Transverse colon (tissue), 4 donors: ENCODE measurements at places on chromosomes 13 and 19. TPM values are rescaled to one million over a fixed set of nuclear protein-coding genes. Genes with fewer than 3 reads are reported as not detected.
A peak's percentile ranks its signal among the peaks of the same experiment; 100 is the strongest.

The CNN1 gene
- total RNA-seq = 1,121 TPM

The ZNF135 gene
- 20.9 TPM for total RNA-seq

The SCEL gene
- 0.32 TPM for total RNA-seq

The ALG5 gene
- 22.9 TPM for total RNA-seq

The NRTN gene
- 3.8 TPM for total RNA-seq

The GFY gene
- not detected for total RNA-seq

The GRK1 gene
- not detected for total RNA-seq

The VSTM1 gene
- not detected for total RNA-seq

DNA sequence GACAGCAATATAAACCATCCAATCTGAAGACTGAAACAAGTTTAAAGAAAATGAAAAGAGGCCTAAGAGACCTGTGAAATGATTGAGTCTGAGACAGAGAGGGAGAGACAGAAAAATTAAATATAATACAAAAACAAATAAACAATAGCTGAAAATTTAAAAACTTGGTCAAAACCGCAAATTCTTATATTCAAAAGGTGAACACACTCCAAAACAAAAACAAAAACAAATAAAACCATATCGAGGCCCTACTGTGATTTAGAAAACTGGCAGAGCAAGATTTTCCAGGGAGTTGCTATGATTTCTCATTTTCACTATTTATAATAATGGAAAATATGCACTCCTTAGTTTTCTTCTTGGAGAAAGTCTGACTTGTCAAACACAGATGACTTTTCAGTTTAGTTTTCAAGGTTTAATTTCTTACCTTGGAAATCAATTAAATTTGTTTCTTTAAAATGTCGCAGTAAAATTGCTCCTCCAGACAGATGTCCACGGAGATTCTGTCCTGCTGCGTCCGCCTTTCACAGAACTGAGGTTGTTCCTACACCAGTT, 1420.3 kb downstream of the UQCRFS1 start:
- no peak for DNase-seq

- DNase-seq = peak; percentile 23
Observed at GRCh38 chr19:43337737-43338136, 15.7 kb upstream of the CD177 start.

DNA sequence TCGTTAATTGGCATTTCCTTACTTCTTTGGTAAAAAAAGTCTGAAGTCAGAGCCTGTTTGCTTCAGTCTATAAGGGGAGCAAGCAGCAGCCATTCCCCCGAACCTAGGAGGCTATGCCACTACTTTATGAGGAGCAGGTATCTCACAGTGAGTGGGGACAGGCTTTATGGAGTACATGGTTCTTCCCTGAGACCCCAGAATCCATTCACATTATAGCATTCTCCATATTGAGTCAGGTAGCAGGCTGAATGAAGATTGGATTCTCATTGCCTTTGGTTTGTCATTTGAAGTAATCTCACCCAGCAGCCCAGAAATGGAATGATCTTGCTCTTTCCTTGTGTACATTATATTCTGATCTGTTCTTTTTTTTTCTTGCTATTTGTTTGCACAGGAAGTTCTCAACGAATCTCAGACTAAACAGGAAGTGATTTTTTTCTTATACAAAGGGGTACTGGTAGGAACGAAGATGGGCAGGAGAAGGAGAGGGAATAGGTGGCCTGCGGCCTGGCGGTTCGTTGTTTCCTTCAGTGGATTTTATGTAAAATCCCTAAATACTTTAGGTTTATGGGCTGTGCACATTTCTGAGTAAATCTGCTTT, 74.4 kb downstream of the ARHGAP35 start:
- no peak for DNase-seq

GRCh38 chr19:33159149-33159548, 27.2 kb downstream of the WDR88 start:
- DNase-seq = no peak

DNA sequence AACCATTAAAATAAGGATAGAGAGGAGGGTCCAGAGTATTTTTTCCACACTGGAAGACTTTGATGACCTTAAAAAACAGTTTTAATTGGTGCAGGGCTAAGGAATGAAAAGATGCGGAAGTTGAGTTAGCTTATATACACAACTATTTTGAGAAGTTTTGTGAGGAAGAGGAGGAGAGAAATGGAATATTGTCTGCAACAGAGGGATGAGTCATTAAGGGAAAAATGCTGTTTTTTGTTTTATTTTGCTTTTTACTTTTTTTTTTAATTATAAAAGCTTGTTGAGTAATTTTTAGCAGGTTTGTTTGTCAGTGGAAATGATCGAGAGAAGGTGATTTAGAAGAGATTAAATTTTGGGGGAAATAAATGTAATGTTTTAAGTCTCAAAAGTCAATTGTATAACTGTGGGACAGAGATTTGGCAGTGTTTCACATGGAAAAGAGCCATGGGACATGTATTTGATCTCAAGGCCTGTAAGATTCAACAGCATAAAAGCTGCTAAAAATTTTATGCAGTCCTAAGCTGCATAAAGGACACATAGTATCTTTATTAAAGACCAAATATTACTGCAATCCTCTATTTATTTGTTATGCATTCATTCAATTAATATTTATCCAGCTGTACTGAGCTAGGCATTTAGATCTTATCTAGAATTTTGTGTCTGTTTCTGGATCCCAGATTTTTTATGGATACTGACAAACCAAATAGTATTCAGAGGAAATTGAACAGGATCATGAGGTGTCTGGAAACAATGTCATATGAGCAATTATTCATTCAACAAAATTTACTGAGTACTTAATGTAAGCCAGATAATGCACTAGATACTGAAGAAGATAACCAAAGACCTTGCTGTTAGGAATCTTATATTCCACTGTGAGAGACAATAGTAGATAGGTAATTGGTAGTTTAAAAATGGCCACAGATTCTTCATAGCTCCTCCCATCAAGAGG, 72.7 kb downstream of the DNAJC15 start:
- no peak for DNase-seq

- peak; percentile 79 for DNase-seq
Observed at GRCh38 chr19:7869453-7869909, 4.7 kb downstream of the PRR36 start.

DNA sequence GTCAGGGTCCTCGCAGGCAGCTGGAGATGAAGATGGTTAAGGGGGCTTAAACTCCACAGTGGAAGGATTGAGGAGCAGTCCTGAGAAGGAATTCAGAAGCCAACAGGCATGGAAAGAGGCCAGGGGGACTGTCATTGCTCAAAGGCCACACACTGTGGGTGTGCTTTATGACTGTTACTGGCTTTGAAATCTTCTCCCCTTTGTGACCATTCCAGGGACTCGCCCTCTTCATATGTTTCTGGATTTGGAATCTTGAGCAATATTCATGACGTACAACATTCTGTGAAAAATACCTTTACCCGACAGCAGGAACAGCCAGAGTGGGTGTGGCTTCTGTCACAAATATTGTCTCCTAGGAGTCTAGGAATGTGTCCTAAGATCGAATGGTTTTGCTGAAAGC, 16.6 kb downstream of the CEACAM7 start:
- DNase-seq = peak; percentile 72

- peak; percentile 82 for DNase-seq
Observed at GRCh38 chr19:51607920-51608562, 22.2 kb downstream of the SIGLEC5 start.

DNA sequence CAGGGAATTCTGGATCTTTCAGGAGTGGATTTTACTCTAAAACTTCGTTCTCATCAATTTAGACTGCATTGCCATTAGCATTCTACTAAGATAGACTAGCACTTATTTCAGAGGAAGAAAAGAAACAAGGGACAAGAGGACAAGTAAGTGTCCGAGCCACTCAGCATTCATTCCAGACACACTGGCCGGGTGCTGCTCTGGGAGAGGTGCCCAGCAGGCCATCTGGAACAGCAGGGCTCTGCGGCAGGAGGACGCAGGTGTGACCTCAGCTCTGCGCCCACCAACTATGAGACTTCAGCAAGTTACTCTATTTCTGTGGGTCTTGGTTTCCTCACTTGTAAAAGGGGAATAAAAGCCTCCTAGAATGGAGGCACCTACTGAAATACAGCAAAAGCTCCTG, 4.2 kb downstream of the EPS15L1 start:
- no peak for DNase-seq

- DNase-seq = peak; percentile 13
Observed at GRCh38 chr13:60267498-60268202, 103.9 kb upstream of the DIAPH3 start.

DNA sequence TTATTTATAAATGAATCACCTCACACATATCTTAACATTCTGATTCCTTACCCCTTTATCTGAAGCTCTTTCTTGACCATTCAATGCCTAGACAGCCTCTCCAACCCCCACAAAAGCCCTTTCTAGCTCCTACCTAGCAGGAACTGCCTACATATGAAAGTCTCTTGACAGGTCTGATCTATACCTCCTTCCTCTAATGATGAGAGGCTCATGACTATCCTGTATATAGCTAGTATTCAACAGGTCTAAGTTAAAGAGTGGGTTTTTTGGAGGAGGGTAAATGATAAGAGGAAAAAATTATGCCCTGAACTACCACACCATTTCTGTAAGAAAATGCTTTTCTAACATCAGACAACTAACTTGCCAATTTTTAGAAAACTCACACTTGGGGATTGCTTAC, 47.0 kb downstream of the RBM26 start:
- no peak for DNase-seq

GRCh38 chr19:5663904-5664303, 16.4 kb downstream of the MICOS13 start:
- no peak for DNase-seq

DNA sequence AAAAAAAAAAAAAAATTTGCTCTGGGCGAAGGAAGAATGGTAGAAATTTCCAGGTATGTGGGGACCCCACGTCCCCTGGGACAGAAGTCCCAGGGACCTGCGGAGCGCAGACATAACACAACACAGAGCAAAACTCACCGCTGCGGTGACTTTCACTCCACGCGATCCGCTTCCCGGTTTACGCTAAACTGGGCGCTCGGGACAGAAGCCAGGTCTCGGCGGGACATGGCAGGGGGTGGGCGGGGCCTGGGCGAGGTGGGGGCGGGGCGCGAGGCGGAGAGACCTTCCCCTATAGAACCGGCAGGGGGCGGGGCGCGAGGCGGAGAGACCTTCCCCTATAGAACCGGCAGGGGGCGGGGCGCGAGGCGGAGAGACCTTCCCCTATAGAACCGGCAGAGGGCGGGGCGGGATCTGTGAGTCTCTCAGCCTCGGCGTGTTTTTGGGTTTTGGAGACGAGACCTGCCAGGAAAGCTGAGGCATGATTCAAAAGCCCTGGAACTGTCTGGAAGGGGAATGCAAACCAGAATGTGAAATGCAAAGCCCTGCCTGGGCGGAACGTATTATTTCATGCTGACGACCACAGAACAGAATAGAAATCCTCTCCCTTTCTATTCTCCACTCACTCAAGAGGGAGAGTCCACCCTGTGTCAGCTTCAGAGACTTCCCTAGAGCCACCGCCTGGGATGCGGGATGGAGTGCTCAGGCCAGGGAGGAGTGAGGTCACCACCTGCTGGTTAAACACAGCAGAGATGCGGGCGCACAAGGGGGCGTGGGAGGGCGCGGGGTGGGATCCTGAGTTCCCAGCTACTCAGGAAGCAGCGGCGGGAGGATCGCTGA, 20.2 kb upstream of the ERVV-1 start:
- peak; percentile 86 for DNase-seq

DNA sequence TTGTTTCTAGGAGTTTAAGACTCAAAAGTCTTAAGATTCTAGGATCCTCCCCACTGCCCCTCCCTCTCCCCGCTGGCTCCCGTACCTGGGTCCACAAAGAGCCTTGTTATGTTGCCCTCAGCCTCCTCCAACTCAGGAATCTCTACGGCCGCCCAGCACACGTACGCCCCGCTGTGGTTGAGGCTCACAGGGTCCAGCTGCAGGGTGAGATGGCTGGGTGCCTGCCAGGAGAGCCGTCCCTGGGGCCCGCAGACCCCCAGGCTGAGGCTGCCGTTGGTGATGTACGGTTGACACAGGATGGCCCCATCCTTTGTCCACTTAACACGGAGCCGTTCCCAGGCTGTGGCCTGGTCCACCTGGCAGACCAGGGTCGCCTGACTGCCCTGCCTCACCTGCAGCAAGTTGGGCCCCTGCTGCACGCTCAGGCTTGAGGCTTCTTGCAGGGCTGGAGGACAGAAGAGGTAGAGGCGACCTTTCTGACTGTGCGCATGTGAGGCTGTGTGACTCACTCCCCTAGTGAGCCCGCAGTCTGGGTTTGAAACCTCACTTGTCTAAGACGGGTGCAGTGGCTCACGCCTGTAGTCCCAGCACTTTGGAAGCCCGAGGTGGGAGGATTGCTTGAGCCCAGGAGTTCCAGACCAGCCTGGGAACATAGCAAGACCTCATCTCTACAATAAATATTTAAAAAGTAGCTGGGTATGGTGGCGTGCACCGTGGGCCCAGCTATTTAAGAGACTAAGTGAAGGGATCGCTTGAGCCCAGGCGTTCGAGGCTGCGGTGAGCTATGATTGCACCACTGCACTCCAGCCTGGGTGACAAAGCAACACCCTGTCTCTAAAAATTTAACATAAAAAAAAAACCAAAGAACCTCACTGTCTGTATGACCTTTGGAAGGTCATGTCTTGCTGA, 4.0 kb downstream of the TMIGD2 start:
- no peak for DNase-seq

- no peak for DNase-seq
Observed at GRCh38 chr13:43749503-43749902, 37.3 kb downstream of the ENOX1 start.

GRCh38 chr19:15866636-15867035, 31.2 kb downstream of the CYP4F2 start:
- no peak for DNase-seq

DNA sequence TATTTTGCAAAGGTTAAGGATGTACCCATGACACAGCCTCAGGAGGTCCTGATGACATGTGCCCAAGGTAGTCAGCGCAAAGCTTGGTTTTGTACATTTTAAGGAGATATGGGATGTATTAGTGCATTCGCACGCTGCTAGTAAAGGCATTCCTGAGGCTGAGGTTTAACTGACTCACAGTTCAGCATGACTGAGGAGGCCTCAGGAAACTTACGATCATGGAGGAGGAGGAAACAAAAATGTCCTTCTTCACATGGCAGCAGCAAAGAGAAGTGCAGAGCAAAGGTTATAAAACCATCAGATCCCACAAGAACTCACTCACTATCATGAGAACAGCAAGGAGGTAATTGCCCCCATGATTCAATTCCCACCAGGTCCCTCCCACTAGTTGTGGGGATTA, 1017.4 kb downstream of the EFNB2 start:
- DNase-seq = no peak

- DNase-seq = no peak
Observed at GRCh38 chr19:48530066-48530720, 18.6 kb upstream of the LMTK3 start.

DNA sequence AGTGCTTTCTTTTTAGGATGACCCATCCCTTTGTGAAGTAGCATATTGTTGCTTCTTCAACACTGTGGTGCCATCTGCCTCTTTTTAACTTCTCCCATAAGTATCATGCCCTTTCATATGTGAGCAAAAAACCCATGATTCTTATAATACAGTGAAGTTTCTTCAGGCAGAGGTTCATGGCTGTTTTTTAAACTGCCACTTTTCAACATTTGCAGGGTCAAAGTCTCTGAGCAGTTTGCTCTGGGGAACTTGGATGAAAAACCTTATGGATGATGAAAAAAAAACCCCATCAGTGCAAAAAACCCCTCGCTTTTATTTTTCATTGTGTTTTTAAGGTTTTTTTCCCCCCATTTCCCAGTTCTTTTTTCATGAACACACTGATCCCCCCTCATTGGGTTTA, 158.5 kb downstream of the LMO7 start:
- DNase-seq = no peak

GRCh38 chr19:30172613-30173242, 199.5 kb upstream of the ZNF536 start:
- no peak for DNase-seq
